ENCODE measurements at places on chromosomes 1 and 21.

- DNase-seq = no peak
These were observed 71.9 kb downstream of the LRRN2 start for GRCh38 chr1:204613636-204614035.

- peak; percentile 73 for DNase-seq
These were observed 613.4 kb upstream of the ADAMTS5 start for GRCh38 chr21:27580276-27580675.

DNA sequence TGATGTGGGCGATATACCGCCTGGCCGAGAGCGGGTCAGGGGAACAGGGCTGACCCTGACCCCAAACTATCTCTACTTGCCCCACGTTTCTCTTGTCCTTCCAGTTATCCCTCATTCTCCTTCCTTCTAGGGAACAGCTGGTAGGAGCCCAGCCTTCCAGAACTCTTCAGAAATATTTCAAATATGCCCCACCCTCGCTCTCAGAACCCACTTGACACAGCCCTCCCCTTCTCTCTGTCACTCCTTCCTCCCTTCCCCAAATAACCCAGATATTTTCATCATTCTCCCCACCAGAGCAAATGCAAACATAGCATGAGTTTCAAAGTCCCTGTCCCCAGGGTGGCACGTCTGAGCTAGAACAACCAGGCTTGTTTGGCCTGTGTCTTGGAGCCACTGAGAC, 1.1 kb downstream of the CACNA1S start:
- DNase-seq = no peak

DNA sequence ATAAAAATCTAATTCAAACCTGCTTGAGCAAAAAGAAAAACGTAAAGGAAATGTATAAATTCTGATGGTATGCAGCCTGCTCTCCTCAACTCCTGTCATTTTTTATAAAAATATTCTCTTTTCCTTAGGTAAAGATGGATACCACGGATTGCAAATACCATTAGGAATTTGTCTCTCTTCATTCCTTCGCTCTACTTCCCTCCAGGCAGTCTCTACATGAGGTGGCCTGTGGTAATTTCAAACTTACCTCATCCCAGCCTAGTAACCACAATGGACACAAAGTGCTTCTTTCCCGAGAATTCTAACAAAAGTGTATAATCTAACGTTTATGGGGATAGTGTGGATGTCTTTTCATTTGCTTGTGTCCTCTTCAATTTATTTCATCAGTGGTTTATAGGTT, 239.5 kb upstream of the LRRC7 start:
- peak; percentile 13 for DNase-seq

GRCh38 chr1:214568328-214568727, 16.9 kb upstream of the PTPN14 start:
- DNase-seq = no peak

DNA sequence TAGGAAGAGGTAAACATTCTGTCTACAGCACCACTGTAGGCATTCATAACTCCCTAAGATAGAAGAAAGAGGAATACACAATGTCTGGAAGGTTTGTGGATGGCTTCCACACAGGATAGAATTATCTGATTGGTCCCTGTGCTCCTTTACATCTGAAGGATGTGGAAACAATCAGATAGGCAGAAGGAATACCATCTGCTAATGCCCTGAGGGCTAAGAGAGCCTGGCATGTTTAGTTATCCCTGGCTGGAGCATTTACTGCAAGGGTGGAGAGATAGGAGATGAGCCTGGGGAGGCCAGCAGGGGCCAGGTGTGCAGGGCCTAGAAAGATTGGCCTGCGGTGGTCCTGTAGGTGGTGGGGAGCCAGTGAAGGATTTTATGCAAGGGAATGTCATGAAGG, 8.6 kb upstream of the ACBD3 start:
- DNase-seq = no peak

DNA sequence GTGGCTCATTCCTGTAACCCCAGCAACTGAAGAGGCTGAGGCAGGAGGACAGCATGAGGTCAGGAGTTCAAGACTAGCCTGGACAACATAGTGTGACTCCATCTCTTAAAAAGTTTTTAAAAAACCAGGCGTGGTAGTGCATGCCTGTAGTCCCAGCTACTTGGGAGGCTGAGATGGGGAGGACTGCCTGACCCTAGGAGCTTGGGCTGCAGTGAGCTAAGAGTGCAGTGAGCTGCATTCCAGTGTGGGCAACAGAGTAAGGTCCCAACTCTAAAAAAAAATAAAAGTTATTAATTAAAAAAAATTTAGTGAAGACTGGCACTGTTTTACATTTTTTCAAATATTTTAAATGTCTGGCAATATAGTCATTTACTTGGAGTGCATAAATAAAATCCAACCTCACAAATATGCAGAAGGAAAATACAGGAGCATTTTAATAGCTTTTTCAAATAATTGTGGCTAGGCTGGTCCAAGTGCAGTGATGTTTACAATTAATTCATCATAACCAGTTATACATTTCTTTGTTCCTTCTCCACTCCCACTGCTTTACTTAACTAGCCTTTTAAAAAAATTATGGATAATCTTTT, 10.8 kb downstream of the ZBTB8OS start:
- peak; percentile 58 for DNase-seq

DNA sequence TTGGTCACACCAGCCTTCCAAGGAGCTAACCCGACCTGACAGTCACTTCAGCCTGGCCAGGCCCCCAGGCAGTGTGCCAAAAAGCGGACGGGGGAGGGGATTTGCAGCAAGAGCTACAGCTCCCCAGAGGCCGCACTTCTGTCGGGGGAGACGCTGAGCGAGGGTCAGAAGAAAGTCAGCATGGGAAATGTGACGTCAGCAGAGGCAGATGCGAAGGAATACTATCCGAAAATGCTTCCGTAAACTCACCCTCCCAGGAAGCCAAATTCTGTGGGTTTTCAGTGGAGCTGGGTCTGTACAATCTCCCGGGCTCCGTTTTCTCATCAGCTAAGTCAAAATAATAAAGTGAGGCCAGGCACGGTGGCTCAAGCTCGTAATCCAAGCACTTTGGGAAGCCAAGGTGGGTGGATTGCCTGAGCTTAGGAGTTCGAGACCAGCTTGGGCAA, 28.5 kb upstream of the ECE1 start:
- DNase-seq = peak; percentile 82

GRCh38 chr1:160748181-160748877, 9.3 kb downstream of the SLAMF7 start:
- no peak for DNase-seq

GRCh38 chr1:40817791-40818263, 34.2 kb downstream of the KCNQ4 start:
- no peak for DNase-seq

DNA sequence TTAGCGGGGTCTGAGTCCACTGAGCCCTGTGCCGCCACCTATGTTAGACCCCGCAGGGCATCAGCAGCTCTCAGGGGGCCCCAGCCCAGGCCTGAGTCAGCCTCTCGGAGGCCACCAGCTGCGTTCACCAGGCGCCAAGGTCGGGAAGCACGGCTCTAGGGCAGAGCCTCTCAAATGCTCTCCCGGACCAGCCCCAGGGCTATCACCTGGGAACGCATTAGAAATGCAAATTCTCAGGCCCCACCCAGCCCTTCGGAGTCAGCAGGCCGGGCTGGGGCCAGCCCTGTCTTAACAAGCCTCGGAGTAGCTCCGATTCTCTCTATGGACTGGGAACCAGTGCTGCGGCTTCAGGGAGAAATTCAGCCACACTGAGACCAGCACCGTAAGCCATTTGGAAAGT, 37.2 kb upstream of the TSPEAR start:
- no peak for DNase-seq

GRCh38 chr1:86382878-86383277, 13.2 kb downstream of the ODF2L start:
- DNase-seq = no peak

GRCh38 chr1:84298328-84298683, 3.2 kb upstream of the SAMD13 start:
- DNase-seq = peak; percentile 41

- DNase-seq = no peak
These were observed 114.4 kb downstream of the PIK3R3 start for GRCh38 chr1:46017876-46018503.

DNA sequence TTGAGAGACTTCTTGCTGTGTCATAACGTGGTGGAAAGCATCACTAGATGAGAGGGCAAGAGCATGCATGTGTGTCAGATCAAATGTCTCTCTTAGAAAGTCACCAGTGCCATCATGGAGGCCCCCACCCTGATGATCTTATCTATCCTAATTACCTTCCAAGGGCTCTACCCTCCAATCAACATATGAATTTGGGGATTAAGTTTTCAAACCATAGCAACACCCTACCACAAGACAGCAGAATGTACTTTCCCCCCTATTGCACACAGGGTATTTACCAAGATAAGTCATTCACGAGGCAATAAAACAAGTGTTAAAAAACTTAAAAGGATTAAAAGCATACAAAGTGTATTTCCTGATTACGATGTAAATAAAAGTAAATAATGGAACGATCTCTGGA, 515.6 kb downstream of the LMO4 start:
- no peak for DNase-seq

DNA sequence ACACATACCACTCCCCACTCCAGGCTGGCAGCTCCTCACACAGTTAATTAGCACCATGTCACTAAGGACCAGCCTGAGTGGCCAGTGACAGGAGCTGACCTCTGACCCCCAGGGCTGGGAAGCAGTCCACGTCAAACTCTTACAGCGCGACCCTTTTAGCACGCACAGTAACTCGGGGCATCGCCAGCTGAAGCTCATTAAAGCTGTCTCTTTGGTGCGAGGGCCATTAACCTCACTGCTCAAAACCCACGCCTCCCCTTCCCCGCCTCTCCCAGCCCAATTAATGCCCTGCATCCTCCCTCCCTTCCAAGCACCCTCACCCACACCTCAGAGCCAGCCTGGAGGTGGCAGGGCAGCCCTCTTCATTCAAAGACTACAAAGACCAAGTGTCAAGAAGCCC, 31.7 kb downstream of the DMAP1 start:
- no peak for DNase-seq

DNA sequence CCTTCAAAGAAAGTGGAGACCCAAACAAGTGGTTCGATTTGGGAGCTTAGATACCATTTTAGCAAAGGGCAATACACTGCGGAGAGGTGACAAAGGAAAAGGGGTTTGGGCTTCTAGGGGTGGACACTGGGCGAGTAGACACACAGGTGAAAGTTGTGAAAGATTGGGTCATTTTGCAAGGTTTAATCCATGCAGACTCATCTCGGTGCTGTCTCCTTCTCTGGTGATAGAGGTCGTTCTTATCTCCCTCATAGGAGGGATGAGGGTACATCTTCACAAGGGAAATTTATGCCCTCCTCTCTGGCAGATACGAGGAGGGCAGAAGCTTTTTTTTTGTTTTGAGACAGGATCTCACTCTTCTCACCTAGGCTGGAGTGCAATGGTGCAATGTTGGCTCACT, 6.4 kb upstream of the IGSF5 start:
- no peak for DNase-seq

- DNase-seq = no peak
These were observed 55.0 kb downstream of the PLXNA2 start for GRCh38 chr1:208189183-208189582.

- DNase-seq = peak; percentile 15
These were observed 7.5 kb downstream of the MX2 start for GRCh38 chr21:41369105-41369919.

DNA sequence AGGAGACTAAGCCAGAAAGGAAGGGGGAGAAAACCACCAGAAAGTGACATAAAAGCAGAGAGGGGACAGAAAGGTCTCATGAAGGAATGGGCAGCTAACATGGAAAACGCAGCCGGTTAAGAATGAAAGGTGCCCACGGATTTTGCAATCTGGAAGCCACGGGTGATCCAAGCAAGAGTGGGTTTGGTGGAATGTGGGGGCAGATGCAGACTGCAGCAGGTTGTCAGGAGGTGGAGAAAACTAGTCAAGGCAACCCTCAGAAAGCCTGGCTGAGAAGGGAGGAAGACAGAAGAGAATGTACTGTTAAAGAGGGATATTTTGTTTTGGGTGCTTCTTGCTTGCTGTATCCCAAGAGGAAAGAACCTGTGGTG, 12.6 kb upstream of the SMIM12 start:
- no peak for DNase-seq

GRCh38 chr1:2429780-2430591, 17.6 kb upstream of the PEX10 start:
- no peak for DNase-seq

GRCh38 chr1:47629201-47629600, 191.4 kb downstream of the FOXD2 start:
- no peak for DNase-seq

DNA sequence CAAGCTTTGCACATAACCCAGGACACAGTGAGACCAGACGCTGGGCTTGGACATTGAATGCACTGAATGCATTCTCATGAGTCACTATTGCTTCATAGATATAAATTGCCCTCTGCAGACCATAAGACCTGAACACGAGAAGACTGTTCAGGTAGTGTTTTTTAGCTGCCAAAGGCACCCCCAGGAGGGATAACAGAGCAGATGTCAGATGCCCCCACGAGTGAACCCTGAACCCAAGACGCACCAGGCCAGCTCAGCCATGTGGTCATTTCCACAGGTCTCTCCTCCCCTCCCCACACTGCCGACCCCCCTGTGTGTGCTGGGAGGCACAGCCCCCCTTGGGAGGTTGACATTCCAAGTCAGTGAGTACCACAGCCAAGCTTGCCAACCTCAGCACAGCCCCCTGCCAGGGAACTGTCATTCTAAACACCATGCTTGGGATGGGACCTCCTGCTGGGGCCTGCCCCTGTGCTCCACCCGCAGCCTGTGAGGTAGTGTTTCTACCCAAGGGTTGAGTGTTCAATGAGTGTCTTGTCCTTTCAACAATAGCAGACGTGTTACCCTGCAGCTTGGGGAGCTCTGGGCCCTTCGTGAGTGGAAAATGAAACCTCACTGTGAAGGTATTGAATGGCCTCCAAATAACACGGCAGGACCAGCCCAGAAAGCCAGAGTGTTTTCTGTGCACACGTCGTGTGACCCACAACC, 68.2 kb downstream of the PSMG1 start:
- peak; percentile 90 for DNase-seq

DNA sequence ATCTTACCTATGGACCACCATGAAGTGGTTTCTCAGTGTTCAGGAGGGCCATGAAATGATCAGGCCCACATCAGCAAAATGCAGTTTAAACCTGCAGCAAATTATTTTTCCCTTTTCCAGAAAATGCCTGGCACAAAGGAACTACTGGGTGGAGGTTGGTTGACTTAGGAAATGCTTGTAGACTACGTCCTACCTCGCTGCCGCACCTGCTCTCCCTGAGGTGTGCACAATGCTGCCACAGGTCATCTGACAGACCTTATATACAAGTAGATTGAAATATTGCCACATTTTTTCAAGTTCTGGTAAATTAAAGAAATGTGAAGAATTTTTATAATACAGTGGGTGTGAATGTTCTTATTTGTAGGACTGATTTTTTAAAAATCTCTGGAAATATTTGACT, 166.7 kb upstream of the PDE4B start:
- no peak for DNase-seq

GRCh38 chr1:204277563-204278219, 63.9 kb upstream of the GOLT1A start:
- DNase-seq = no peak

- DNase-seq = no peak
These were observed 22.5 kb upstream of the UHMK1 start for GRCh38 chr1:162475089-162475488.

Measured in fibroblast of upper back skin (primary cell).